Thoracic aorta (tissue), 2 donors: ENCODE measurements at places on chromosomes 5 and 9. TPM values are rescaled to one million over a fixed set of nuclear protein-coding genes. Genes with fewer than 3 reads are reported as not detected.

GRCh38 chr5:143752165-143752850 lies 59.7 kb upstream of the HMHB1 start:
- no peak for DNase-seq

GRCh38 chr5:150595466-150596031 lies 44.9 kb upstream of the SYNPO start:
- peak; percentile 50 for DNase-seq

DNA sequence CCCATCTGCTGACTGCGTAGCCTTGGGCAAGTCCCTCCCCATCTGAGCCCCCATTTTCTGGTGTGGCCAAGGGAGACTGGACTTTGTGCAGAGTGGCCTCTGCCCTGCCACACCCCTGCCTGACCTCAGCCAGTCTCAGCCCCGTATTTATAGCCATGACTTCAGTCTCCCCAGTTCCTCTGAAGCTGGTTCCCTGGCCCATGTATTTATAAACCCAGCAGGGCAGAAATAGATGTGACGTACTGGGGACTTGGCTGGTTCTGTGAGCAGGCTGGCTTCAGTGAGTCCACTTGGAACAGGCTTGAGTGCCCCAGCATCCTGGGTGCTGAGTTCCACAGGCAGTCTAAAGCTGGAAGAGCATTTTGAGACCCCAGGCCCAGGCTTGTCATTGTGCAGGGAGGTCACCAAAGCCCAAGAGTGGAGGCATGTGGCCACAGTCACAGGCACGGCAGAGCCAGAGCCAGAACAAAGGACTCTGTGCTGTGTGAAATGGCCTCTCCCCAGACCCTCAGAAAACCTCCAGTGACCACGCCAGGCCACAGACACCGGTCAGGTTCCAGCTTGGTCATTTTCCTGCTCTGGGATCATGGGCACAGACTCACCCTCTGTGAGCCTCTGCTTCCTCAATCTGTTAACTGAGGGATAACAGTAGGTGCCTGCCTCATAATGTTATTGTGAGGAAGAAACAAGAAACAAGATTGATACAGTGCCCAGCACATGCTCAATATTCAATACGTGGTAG lies 30.4 kb upstream of the SYNPO start:
- DNase-seq: peak; percentile 75

TMEM215 gene
- not detected for total RNA-seq

RIGI gene
- total RNA-seq: 22.1 TPM

BBLN gene
- total RNA-seq: 208 TPM

- no peak for DNase-seq
These were observed 170.8 kb upstream of the NR3C1 start for GRCh38 chr5:143574236-143574635.

DNA sequence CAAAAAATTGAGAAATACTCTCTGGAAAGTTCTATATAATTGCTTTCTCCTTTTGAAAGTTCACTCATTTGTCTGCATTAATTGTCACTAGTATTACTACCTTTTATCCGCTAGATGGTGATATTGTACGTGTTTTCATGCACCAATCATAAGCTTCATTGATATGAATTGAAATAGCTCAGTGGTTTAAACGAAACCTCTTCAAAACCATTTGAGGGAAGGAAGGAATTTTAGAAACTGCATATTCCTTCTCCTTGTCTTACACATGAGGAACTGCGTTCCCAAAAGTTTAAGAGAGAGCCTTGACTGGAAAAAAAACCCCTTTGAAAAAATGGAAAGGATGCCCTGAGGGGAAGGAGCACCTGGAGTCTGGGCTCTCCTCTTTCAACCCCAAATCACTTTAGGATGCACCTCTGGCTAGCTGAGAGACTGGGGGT lies 98.6 kb downstream of the YTHDC2 start:
- no peak for DNase-seq
